ENCODE measurements at places on chromosomes 7 and 10.

- DNase-seq: no peak
Measured at GRCh38 chr10:178208-178607, 43.0 kb downstream of the ZMYND11 start.

- no peak for DNase-seq
Measured at GRCh38 chr10:16857419-16857818, 40.2 kb upstream of the RSU1 start.

GRCh38 chr7:143355450-143356385, 6.8 kb downstream of the FAM131B start:
- no peak for DNase-seq

- DNase-seq: no peak
Measured at GRCh38 chr7:154699417-154699816, 303.5 kb downstream of the PAXIP1 start.

DNA sequence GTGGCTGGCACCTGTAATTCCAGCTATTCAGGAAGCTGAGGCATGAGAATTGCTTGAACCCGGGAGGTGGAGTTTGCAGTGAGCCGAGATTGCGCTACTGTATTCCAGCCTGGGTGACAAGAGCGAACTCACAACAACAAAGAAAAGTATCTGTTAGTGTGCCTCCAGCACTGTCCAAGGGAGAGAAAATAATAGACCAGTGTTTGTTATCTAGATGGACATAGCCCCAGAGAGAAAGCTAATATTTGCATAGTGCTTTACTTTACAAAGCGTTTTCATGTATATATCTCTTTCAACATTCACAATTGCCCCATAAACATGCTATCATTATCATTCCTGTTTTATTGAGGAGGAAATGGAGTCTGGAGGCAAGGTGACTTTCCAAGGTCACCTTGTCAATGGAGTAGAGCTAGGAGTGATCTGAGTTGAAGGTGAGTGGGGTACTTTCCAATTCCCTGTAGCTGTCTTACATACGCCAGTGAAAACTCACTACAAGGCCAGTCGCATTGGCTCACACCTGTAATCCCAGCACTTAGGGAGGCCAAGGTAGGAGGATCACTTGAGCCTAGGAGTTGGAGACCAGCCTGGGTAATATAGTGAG, 49.7 kb upstream of the KIF5B start:
- DNase-seq: no peak

- no peak for DNase-seq
Measured at GRCh38 chr10:23826421-23826820, 382.5 kb upstream of the KIAA1217 start.

GRCh38 chr10:111887266-111887665, 296.3 kb downstream of the GPAM start:
- no peak for DNase-seq

- no peak for DNase-seq
Measured at GRCh38 chr7:16648551-16648950, 2.6 kb downstream of the BZW2 start.
